WERI-Rb-1 (cell line): ENCODE measurements at places on chromosomes 1 and 21.

- DNase-seq, result no peak
Observed at GRCh38 chr1:174077749-174078490, 55.8 kb upstream of the RC3H1 start.

GRCh38 chr1:30516485-30516858, 206.9 kb downstream of the MATN1 start:
- no peak for DNase-seq

- DNase-seq, result no peak
Observed at GRCh38 chr1:101148980-101149379, 87.8 kb upstream of the S1PR1 start.

GRCh38 chr1:160542303-160542945, 19.4 kb upstream of the SLAMF6 start:
- DNase-seq, result no peak

GRCh38 chr1:111989531-111990025, at the start of gene KCND3:
TSS of gene KCND3 (minus strand) at chr1:111989668.
- no peak for DNase-seq

GRCh38 chr1:18929686-18930085, 26.8 kb downstream of the IFFO2 start:
- no peak for DNase-seq

GRCh38 chr1:115291741-115292140, 46.3 kb downstream of the NGF start:
- no peak for DNase-seq

- no peak for DNase-seq
Observed at GRCh38 chr1:33424205-33424604, 6.7 kb downstream of the PHC2 start.

- DNase-seq, result no peak
Observed at GRCh38 chr1:174204697-174205308, 45.5 kb downstream of the RABGAP1L start.

- DNase-seq, result no peak
Observed at GRCh38 chr21:41256771-41257702, 59.6 kb upstream of the FAM3B start.

- DNase-seq, result no peak
Observed at GRCh38 chr1:116185161-116185701, 74.0 kb downstream of the MAB21L3 start.

DNA sequence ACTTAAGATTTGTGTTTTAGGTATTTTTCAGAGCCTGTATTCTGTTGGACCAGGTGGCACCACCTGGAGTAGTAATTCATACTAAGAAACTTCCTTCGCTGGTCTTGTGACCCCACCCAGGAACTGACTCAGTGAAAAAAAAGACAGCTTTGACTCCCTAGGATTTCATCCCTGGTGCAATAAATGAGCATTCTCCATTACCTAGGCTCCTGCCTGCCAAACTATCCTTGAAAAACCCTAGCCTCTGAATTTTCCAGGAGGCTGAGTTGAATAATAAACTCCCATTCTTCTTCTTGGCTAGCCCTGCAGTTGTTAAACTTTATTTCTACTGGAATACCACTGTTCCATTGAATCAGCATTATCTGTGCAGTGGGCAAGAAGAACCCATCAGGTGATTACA, 10.6 kb upstream of the RGS18 start:
- DNase-seq, result no peak

DNA sequence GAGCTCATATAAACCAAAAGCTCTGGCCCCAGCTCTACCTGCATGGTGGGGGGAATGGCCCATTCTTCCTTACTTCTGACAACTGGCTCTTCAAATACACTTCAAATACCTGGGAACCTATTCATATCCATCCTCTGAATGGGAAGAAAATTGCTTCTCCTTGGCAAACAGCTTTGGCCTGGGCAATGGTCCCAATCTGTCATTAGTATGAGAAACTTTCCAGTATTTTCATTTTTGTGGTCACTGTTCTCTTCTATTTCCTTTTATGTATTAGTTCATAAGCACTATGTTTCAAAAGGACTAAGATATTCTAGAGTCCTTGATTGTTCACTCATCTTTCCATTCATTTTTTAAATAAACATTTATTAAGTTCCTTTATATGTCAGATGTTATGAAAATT, 5.2 kb upstream of the HSD3B2 start:
- no peak for DNase-seq

DNA sequence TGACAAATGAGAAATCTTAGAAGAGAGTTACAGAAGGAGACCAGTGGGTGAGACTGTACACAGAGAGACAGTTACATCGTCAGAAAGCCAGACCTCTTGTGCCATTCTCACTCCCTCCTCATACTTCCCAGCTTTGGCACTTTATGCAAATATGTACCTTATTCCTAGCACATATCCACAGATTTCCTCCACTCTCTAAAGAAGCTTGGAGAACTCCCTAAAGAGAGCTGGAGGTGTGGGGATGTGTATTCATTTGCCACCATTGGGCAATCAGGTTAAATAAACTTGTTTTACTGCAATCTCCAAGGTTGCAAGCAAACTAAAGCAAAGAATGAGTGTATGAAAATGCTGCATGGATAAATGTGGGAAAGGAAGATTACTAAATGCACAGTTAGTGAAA, 380.9 kb upstream of the PRMT6 start:
- DNase-seq, result no peak

- DNase-seq, result no peak
Observed at GRCh38 chr1:99590578-99591209, 55.2 kb upstream of the PALMD start.

DNA sequence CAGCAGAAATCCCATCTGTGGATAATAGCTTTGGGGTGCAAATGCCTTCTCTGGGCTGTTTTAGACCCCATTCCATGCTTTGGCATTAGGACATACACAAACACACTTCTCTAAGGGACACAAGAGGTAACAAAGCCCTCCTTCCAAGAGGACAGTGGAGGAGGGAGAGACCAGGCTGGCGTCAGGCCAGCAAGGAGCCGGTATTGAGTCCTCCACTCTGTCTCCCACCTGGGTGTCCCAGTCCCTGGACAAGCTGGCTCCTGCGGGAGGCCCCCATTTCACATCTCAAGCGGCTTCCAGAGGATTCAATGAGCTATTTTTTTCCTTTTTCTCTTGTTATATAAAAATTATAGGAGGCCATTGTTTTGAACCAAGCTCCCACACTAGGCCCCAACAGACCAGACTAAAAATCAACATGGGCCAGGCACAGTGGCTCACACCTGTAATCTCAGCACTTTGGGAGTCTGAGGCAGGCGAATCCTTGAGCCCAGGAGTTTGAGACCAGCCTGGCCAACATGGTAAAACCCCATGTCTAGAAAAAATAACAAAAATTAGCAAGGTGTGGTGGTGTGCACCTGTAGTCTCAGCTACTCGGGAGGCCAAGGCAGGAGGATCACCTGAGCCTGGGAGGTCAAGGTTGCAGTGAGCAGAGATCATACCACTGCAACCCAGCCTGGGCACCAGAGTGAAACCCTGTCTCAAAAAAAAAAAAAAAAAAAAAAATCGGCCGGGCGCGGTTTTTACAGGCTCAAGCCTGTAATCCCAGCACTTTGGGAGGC, 142.9 kb downstream of the TOMM20 start:
- DNase-seq, result no peak

- DNase-seq, result no peak
Observed at GRCh38 chr1:24442764-24443163, 27.2 kb downstream of the NIPAL3 start.

DNA sequence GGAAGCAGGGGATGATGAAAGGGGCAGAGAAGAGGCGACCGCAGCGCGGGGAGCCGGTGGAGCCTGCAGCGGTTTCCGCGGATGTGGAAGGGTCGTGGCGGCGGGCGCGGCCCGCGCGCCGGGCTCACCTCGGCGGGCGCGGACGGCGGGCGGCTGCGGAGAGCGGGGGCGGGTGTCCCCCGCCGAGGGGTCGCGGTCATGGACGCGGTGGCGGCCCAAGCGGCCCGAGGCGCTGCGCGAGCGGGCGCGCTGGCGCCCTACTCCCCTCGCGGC, 572 bp downstream of the LPGAT1 start:
- DNase-seq, result no peak
